ENCODE measurements at places on chromosomes 16 and 17.

DNA sequence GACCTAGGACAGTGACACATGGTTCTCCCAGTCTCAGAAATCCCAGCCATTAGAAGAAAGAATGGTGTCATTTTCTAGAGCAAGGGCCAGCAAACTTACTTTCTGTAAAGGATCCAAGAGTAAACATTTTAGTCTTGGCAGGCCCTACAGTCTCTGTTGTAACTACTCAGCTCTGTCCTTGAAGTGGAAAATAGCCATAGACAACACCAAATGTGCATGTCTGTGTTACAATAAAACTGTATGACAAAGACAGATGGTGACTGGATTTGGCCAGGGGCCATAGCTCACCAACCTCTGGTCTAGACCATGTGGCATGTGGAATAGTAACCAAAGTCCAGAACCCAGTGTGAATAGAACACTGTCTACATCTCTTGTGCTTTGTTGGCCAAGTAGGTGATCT lies 286.5 kb downstream of the HS3ST4 start:
- DNase-seq = no peak

- no peak for DNase-seq
Measured at GRCh38 chr17:5759501-5759925, 175.2 kb upstream of the NLRP1 start.

DNA sequence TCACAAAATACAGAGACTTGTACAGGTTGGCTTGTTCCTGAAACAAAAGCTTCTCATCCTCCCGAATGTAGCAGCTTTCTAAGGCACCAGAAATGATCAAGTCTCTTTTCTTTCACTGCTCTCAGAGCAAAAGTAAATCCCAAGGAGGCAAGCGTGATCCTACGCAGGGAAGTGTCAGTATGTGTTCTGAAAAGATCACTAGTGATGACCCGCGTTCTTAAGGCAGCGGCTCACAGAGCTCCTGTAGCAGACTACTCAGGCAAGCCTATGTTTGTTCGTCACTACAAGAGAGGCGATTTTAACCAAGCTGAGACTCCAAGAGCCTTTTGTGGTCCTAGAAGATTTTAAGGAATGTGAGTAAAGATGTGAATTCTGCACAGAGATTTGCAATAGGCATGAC lies 34.5 kb downstream of the WIPI1 start:
- DNase-seq = no peak

- DNase-seq = peak; percentile 45
Measured at GRCh38 chr17:6654841-6655731, 3.5 kb downstream of the C17orf100 start.

DNA sequence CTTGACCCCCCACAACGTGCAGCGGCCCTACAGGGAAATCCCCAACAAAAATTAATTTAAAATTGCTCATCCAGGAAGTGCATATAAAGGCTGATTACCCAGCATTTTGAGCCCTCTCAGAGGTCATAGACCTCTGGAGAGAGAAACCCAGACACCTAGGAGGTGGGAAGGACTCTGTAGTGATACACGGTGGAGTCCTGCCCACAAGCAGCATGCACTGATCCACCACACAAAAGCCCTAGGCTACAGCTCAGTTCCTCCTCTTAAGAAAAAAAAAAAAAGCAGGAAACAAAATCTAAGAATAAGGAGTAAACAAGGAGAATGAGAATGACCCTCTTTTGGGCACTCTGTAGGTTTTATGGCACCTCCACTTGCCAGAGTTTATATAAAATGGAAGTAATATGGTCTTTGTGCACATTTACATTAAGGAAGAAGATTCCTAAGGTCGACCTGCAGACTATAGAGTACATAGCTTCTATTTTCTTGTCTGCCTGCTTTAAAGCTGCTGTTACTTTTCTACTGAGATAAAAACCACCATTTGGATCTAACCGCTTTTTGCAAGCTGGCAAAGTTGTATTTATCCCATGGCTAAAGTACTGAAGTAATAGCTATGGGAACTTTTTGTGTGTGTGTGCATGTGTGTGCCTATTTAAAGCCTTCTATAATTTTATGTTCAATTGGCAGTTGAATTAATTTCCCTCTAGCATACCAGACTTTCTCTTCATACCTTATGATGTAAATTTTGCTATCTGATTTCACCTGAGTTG lies 46.9 kb downstream of the ACSM1 start:
- DNase-seq = no peak

DNA sequence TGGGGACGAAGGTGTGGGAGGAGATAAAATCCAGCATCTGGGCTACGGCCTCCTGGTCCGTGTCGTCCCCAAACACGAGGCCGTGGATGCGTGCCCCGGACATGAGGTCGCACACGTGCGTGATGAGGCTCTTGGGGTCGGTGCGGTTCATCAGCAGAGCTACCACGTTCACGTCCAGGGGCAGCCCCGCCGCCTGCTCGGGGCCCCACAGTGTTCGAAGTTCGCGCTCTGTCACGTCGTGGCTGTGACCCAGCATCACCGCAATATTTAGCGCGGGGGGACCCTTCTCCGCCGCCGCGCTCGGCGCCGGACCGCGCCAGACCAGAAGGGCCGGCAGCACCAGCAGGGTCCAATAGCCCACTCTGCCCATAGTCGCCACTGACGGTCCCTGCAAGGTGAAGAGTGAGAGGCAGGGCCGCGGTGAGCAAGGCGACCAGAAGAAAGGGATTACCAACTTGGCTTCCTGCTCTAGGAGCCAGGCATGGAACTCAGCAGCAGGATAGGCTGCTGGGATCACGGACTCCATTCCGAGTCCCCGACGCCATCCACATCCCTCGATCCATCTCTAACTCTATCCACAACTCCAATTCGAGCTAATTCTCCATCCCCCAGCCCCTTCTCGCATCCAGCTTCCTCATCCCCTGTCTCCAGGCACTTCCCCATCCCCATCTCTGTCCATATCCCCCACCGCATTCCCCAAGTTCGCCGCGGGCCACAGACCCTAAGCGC lies 2.0 kb downstream of the GRIN2A start:
- no peak for DNase-seq

Measured in NCI-H1694 treated with DMSO at 0.1 percent for 48 hours (cell line).